ENCODE measurements at places on chromosomes 11 and 22.

DNA sequence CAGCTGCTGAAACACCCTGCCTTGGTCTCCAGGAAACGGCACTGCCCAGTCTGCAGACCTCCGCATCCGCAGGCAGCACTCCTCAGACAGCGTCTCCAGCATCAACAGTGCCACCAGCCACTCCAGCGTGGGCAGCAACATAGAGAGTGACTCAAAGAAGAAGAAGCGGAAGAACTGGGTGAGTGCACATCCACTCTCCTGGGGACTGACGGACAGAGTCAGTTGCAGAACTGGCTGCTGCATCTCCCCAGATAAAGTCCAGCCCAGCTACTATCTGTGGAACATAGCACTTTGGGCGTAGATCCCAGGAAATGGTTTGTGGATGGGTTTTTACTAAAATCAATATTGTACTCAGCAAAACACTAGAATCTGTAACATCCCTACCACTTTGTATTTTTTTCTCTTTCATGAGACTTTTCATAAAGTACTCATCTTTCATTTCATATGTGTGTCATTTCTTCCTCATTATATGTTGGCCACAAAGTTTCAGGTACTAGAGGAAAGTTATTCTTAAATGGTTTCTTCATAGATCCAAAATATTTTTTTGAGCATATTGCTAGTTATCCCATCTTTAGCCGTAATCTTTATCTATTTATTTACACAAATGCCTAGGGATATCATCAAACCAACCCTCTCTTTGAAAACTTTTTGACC is 80.1 kb downstream of the DBX1 start:
- DNase-seq, result no peak

DNA sequence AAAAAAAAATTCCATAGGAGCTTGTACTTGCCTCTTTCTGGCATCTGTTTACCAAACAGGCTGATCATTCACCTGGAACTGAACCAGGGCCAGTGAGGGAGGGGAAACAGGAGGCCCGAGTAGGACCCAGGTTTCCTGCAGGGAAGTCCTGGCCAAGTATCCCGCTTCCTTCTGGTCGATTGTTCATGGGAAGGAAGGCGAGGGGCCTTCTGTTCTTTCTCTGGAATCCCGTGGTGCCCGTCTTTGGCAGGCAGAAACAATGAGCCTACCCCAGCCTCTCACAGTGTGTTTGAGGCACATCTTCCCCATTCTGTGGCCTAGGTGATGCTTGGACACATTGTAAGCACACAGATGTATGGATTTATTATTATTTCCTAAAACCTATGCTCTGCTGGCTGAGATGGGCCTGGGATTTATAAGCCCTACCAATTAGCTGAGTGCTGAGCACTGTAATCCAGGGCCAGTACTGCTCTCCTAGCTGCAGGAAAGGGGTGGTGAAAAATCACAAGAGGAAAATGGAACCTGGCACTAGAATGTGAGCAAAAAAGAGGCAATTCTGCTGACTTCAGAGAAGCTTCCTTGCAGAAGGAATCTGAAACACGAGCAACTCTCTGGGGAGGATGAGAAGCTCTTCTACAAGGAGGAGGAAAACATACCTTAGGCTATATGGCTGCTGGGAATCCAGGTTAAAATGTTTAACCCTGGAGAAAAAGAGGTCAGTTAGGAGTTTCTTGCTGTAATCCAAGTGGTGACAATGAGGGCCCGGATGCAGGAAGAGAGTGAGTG is 53.5 kb downstream of the PRR5L start:
- no peak for DNase-seq

GRCh38 chr22:30310881-30311771 is 15.6 kb downstream of the TBC1D10A start:
- no peak for DNase-seq

DNA sequence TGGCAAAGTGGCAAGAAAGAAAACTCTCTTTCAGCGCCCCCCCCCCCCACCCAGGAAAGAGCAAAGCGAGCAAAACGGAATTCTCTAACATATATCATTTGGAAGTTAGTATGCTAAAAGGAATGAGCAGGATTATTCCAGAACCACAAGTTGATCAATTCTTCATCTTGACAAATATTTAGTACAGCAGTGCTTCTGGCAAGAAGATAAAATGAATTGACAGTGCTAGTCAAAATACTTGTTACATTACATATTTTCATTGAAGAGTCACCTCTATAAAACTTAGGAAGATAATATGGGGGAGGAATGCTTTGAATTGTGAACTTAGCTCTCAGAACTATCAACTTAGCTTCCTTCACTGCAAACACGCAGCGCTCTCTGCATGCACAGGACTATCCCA is 377.4 kb downstream of the DYNC2H1 start:
- DNase-seq, result no peak

GRCh38 chr11:73565804-73566203 is 32.1 kb downstream of the FAM168A start:
- no peak for DNase-seq

DNA sequence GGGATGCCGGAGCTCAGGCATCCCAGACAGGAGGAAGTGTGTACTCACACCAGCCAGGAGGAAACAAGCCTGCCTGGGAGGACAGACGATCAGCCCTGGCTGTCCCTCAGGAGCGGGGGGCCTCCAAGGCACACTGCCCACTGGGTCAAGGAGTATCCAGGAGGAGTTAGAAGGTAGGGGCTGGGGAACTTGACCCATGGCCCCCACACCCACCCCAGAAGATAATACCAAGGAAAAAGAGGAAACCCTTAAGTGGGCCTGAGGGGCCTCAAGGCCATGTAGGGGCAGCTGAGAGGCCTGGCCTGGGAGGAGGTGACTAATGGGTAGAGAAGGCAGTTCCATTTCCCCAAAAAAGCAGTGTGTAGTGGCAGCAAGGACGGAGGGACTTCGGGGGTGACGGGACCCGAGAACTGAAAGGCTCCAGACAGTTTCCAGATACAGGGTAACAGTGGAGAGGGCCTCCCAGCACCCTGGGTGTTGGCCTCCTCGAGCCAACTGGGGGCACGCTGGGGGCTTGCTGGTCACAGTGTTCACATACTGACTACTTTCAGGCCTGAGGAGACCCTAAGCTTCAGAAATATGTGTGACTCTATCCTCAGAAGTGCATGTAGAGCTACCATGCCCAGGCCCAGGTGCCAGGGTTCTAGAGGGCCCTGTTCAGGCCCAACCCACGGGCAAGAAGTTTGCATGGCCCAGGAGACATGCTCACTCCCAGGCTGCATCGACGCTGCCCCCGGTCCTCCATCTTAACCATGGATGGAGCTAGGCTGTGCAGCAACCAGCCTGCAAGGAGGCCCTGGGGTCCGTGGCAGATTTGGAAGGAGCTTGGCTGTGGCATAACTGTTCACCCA is 75.7 kb upstream of the PITPNB start:
- DNase-seq, result no peak

DNA sequence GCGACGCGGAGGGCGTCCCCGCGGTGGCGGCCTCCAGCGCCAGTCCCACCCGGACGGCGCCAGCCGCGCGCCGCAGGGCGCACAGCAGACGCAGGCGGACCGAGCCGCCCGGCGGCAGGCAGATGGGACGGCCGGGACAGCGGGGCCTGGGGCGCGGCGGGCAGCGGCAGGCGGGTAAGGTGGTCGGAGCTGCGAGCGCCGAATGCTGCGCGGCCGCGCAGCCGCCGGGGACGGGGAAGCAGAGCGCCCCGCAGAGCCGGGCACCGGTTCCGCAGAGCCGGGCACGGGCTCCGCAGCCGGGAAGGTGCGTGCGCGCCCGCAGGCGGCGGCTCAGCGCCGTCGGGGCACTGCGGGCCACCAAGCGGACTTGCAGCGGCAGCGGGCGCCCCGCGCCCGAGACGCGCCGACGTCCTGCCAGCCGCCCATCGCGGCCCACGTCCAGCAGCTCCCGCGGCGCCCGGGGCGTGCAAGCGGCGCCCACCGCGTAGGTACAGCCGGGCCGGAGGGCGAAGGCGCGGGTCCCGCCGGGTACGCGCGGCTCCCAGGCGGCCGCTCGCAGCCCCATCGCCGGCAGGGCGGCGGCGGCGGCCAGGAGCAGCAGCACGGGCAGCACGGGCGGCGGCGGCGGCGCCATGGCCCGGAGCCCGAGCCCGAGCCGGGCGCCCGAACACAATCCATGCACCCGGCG is 739 bp downstream of the CELSR1 start:
- no peak for DNase-seq

- no peak for DNase-seq
Observed at GRCh38 chr22:22037740-22038139, 55.2 kb upstream of the TOP3B start.

DNA sequence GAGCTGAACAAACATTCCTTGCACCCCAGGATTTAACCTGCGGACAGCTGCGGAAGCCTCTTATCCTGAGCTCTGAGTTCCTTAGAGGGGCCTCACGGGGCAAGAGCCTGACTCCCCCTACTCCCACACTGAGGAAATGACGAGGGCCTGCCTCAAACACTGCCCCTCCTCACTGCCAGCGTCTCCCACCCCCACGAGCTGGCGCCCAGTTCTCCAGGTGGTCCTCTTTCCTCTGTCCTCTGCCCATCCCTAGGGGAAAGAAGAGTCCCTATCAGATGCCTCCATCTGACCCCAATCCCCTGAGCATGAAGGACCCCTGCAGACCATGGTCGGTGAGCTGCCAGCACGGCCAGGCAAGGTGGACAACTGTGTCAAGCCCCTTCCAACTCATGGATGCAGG is 14.3 kb downstream of the CHST1 start:
- DNase-seq, result no peak

DNA sequence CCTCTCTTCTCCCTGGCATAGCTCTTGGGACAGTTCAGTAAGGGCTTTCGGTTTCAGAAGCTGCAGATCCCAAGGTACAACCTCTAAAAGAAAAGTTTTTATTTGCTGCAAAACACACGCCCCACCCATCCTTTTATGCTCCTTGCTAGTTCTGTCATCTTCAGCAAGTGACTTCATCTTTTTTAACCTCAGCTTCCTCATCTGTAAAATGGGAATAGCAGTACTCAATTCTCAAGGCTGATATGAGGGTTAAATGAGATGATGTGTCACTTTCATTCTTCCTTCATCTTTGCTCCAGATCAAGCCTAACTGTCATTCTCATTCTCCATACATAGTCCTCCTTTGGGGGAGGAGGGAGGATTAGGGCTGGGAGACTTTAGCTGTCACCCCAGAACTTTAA is 90.0 kb upstream of the ALX4 start:
- DNase-seq, result no peak

DNA sequence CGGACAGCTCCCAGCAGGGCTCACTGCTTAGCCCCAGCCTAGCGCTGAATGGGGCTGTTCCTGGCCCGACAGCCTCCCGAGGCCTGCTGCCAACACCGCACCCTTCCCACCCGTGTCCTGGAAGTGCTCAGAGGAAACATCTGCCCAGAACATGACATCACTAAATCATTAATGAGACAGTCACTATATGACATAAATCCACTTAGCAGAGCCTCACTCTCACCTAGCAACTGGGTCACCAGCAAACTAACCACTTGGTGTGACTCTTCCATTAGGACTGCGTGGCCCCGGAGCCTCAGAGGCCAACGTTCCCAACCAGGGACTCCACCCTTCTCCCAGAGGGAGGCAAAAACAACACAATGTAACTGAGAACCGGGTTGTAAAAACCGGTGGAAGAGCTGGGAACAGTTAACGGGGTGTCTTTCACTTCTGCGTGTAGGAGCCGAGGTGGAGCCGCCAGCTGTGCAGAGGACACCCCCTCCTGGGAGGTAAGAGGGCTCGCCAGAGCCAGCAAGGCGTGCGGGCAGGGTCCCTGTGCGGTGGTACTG is 21.4 kb upstream of the PACSIN2 start:
- DNase-seq, result no peak

DNA sequence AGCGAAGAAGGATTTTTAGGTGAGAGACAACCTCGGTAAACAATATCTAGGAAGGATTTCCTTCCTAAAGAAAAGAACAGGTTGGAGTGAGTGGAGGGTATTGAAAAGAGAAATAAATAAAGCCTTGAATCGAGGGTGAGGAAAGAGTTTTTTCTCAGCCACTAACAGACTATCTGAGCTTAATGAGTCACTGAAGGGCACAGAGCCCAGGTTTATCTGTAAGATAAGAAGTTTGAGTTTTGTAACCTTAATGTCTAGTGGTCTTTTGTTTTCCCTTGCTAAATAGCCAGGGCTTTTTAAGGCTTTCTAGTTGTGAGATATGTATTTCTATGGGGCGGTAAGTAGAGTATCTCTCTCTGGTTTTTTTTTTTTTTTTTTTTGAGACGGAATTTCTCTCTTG is 394.5 kb upstream of the KIRREL3 start:
- DNase-seq, result no peak

DNA sequence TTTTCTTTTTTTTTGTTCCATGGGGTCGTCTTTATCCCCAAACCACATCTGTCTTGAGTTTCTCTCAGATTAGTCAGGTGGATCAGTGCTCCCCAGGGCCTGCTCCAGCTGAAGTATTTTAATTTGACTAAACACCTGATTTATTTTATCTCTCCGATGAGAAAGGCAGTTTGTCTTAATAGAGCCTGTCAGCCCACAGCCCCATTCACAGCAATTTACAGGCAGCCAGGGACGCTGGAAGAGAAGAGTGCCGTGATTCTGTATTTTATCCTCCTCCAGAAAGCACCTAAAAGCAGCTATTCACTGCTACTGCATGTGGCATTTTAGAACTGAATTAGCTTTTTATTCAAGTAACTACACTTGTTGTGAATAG is 164.5 kb downstream of the SOX6 start:
- DNase-seq, result no peak

GRCh38 chr11:44749189-44749588 is 22.4 kb downstream of the TSPAN18 start:
- DNase-seq, result no peak

DNA sequence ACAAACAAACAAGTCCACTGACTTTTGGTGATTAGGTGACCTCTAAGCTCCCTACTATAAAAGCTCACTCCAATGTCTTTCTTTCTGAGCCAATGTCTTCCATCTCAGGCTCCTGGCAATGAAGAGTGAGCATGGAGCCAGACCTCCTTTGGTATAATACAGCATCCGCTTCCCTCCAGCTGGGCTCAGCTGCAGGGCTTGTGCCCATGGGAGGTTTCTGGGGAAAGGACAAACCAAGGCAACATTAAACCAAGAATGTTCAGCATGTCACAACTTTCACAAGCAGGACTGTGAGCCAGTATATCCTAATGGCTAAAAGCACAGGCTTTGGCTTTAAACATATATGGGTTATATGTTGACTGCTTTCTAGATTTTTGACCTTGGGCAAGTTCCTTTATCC is 58.8 kb downstream of the EHF start:
- no peak for DNase-seq

DNA sequence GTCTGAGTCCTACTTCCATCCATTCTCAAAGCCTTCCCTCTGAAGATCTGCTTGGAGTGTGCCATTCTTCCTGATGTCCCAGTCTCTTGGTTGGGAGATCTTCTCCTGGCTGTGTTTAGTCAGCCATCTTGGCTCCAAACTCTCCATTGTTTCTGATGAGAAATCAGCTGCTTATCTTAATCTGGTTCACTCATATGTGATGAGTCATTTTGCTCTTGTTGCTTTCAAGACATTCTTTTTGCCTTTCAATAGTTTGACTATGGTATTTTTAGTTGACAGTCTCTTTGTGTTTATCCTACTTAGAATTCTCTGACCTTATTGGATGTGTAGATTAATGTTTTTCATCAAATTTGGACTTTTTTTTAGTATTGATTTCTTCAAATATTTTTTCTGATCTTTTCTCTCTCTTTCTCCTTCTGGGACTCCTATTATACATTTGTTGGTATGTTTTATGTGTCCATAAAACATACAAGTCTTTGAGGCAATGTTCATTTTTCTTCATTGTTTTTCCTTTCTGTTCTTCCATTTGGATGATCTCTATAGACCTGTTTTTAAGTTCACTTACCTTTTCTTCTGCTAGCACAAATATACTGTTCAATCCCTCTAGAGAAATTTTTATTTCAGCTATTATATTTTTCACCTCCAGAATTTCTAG is 77.2 kb upstream of the CLPB start:
- no peak for DNase-seq

GRCh38 chr11:60872961-60873524 is 5.7 kb downstream of the ZP1 start:
- DNase-seq, result no peak

Measured in stimulated activated CD4-positive, alpha-beta T cell treated with anti-CD3 and anti-CD28 coated beads, Interleukin-2, amount 100 ng/mL, for 48 hours (primary cell).